Activated CD4-positive, alpha-beta T cell treated with anti-CD3 and anti-CD28 coated beads, Interleukin-2, amount 50 U/mL, for 16 hours (primary cell): ENCODE measurements at places on chromosomes 5 and 9.

- no peak for DNase-seq
These were observed 592.9 kb upstream of the C9orf72 start for GRCh38 chr9:28166179-28166578.

GRCh38 chr5:143233031-143233430 lies 170.5 kb downstream of the NR3C1 start:
- DNase-seq, result no peak

DNA sequence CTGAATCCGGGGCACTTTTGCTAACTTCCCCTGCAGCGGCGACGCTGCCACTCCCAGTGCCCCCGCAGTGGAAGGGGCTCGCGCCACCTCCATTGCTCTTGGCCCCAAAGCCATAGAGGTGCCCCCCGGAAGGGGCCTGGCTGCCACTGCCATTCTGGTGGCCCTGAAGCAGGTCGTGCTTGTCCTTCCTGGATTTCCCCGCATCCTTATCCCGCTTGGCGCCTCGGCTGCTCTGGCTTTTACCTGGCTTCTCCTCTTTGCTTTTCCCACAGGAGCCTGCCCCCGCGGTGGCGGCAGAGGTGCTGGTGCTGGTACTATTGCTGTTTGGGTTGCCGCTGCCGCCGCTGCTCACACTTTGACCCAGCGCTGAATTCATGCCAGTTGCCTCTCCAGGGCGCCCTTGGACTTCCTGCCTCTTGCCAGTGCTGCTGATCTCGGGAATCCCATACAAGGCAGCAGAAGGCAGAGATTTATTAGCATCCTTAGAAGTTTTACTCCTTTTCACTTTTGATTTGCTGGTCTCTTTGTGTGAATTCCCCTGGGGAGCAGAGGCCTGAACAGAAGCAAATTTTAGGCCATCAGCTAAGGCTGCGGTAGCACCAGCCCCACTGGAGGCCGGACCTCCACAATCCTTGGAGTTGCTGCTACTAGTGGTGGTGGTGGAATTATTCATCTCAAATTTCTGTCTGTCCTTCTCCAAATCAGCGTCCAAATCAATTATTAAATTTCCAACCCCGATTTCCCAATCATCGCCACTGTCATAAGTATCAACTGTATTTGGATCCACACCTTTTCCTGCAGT lies 2.1 kb downstream of the ZNF608 start:
- DNase-seq, result no peak

GRCh38 chr9:137009938-137010732 lies 13.8 kb upstream of the CLIC3 start:
- no peak for DNase-seq

GRCh38 chr9:121551985-121552753 lies 52.5 kb upstream of the GGTA1 start:
- DNase-seq, result no peak

- no peak for DNase-seq
These were observed 141.6 kb upstream of the RPS23 start for GRCh38 chr5:82419559-82420332.

DNA sequence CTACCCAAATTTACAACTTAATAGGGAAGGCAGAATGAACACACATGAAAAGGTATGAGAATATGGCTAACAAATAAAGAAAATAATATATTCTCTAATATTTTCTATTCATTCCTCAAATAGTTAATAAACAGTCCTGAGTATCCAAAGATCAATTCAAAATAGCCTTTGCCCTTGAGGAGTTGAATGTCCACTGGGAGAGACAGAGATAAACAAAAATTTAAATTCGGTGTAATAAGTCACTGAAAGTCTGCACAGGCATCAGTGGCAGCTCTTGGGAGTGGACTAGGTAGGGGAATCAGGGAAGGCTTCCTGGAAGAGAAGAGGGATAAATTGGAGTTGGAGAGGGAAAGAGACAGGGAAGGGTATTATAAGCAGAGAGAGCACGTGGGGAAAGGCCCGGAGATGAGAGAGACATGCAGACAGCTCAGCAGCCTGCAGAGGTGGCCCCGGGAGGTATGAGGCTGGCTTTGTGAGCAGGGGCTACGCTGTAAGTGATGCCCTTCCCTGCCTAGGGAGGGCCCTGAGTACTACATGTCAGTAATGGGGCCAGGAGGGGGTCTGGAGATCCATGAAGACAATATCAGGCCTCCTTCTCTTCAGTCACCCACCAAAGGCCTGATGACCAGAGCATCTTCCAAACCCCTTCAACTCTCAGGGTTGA lies 137.1 kb downstream of the PDE8B start:
- no peak for DNase-seq

DNA sequence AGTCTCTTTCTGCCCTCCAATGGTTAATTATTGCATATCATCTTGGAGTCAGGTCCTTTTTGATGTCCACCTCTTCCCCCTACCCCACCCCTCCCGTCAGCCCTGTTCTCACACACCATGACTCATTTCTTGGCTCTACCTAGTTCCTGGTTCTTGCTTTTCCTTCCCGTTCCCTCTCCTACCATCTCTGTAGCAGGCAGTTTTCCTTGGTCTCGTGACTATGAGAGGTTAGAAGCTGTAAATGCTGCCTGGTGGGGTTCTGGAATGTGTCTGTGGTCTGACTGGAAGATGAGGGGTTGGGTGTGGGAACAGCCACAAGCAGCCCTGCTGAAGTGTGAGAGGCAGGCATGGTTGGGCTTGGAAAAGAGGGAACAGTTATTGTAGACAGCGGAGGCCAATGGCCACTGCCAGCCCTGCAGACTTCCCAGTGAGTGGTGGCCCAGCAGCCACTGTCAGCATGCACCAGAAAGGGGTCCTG lies 18.2 kb downstream of the SLC22A5 start:
- no peak for DNase-seq

DNA sequence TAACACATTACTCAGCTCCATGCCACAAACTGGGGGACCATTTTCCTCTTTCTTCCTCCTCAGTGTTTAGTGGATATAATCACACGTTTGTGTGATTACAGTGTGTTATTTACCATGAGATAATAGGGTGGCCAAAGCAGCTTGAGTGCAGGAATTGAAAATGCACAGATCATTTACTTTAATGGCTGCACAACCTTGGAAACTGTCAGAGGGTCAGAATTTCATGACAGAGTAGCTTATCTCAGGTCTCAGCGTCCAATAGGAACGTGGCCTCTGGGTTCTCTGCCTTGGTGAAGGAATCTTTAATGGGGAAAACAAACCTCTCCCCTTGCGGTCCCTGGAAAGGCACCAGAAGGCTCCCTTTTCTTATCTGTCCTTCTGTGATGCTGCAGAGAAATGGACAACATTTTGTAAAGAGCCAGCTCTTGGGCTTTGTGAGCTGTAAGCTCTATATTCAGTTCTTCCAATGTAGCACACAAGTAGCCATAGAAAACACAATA lies 87.4 kb upstream of the CD180 start:
- DNase-seq, result no peak

- no peak for DNase-seq
These were observed 1495.6 kb upstream of the CDH6 start for GRCh38 chr5:29697785-29698414.

- DNase-seq, result peak; percentile 76
These were observed 58.0 kb downstream of the RAD23B start for GRCh38 chr9:107340920-107341632.

- no peak for DNase-seq
These were observed 78.4 kb upstream of the OTULINL start for GRCh38 chr5:14503017-14503680.

DNA sequence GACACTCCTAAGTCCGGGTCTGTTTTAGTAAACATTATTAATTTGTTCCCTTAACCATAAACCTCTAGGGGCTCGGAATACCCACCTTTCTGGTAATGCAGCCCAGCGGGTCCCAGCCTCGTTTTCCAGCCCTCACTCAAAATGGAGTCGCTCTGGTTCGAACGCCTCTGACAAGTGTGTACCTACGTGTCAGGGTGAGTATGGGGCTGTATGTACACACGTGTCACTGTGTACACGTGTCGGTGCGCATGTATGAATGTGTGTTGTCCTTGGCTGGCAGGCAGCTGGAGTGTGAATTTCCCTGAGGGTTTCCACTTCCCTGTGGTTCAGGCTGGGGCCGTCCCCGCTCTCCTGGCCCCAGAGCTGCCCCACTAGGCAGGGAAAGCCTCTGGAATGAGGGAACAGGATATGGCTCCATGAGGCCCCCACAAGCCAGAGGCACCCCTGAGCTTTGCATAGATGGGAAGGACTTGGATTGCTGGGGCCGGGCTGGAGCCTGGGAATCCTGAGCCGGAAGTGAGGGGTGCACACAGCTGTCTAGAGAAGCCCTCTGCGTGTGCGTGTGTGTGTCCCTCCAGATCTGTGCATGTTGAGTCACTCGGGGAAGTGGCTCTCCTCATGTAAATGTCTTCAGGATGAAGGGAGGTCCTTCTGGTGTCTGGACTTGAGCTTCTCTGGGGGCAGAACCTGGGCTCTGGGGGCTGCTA lies 160.8 kb upstream of the IER5L start:
- no peak for DNase-seq
